ENCODE measurements at places on chromosomes 7 and 10. TPM values are rescaled to one million over a fixed set of nuclear protein-coding genes. Genes with fewer than 3 reads are reported as not detected.
A peak's percentile ranks its signal among the peaks of the same experiment; 100 is the strongest.

GRCh38 chr7:27586825-27587224, 75.9 kb downstream of the HIBADH start:
- no peak overlapping the region for H3K4me3 ChIP-seq
- H3K27ac ChIP-seq, result no peak overlapping the region
- H3K27me3 ChIP-seq, result no peaks in the 10 kb centered on the region

DNA sequence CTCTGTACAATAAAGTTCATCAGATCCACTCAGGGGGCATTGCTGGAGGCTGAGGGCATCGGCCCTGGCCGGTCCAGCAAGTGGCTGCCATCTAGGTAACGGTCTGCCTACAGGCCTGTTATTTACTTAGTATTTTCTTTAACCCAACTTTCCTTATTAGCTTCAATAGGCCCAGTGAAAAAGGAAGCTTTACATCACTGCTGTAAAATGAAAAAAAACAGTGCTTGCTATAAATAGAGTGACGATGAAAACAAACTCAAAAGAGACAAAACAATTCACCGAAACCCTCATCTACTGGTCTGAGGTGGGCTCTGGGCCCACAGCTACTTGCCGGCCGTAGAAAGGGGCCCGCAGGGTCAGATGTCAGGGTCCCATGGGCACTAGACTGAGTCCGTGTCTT, 192.5 kb downstream of the ELFN1 start:
- no peaks in the 10 kb centered on the region for H3K4me1 ChIP-seq
- no peak overlapping the region for H3K27ac ChIP-seq
- H3K4me3 ChIP-seq, result no peak overlapping the region

DNA sequence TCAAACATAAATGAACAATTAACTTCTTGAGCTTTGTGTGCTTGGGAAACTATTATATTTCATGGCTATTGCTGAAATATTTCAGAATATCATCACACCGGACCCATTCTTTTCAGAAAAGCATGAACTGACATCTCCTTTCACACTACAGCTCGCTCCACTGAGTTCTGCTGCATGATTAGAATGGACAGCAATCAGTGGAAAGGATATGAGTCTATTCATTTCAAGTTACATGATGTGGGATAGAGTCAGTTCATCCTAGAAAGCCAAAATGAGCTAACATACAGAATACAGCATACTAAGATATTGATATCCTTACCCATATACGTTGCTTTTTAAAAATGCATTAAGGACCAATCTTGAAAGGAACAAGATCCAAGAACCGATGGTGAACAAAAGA, 1.1 kb upstream of the FAM53B start:
- DNase-seq, result no peak
- no peaks in the 10 kb centered on the region for H3K27me3 ChIP-seq
- H3K4me1 ChIP-seq, result peaks cover 16% of the 10 kb centered on the region
- H3K4me3 ChIP-seq, result no peak overlapping the region
- H3K27ac ChIP-seq, result peak overlapping the region; percentile 8
- H3K36me3 ChIP-seq, result peaks cover 4% of the 10 kb centered on the region

GRCh38 chr10:96496281-96496925, 17.3 kb downstream of the TLL2 start:
- no peaks in the 10 kb centered on the region for H3K4me1 ChIP-seq
- DNase-seq, result peak; percentile 49
- H3K27me3 ChIP-seq, result no peaks in the 10 kb centered on the region

GRCh38 chr7:150434240-150434639, 16.2 kb upstream of the GIMAP8 start:
- H3K27ac ChIP-seq, result no peak overlapping the region
- no peaks in the 10 kb centered on the region for H3K36me3 ChIP-seq
- no peaks in the 10 kb centered on the region for H3K27me3 ChIP-seq

The OR6B1 gene
- total RNA-seq, result not detected

- no peak for DNase-seq
- H3K4me3 ChIP-seq, result no peak overlapping the region
- H3K36me3 ChIP-seq, result no peaks in the 10 kb centered on the region
- H3K27ac ChIP-seq, result no peak overlapping the region
Measured at GRCh38 chr7:127781081-127781480, 129.1 kb downstream of the SND1 start.

The NKX1-2 gene
- not detected for total RNA-seq

DNA sequence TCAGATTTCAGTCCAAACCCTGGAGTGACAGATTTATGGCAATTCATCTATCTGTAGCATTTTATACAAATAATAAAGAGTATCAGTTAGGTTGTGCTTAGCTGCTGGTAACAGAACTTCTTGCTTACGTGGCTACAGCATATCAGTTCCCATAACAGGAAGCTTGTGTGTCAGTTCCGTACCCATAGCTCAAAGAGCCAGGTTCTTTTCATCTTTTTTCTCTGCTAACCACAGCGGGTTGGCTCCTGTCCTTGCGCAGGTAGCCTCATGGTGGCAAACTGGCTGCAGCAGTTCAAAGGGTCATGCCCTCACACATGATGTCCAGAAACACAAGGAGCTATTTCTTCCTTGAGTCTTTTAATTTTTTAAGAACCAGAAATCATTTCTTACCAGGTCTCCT, 1041.8 kb downstream of the GATA3 start:
- no peaks in the 10 kb centered on the region for H3K36me3 ChIP-seq
- H3K27me3 ChIP-seq, result no peaks in the 10 kb centered on the region
- DNase-seq, result no peak
- no peak overlapping the region for H3K27ac ChIP-seq

GRCh38 chr7:977326-978048, 2.1 kb upstream of the COX19 start:
- H3K27ac ChIP-seq, result peak overlapping the region; percentile 89
- H3K4me3 ChIP-seq, result no peak overlapping the region
- peaks cover 23% of the 10 kb centered on the region for H3K4me1 ChIP-seq
- H3K36me3 ChIP-seq, result no peaks in the 10 kb centered on the region
- H3K27me3 ChIP-seq, result no peaks in the 10 kb centered on the region

The PODXL gene
- total RNA-seq, result 114 TPM

The MKX gene
- total RNA-seq, result 1.3 TPM

The SRRM3 gene
- 1.0 TPM for total RNA-seq

- H3K4me3 ChIP-seq, result no peak overlapping the region
- DNase-seq, result no peak
- peaks cover 57% of the 10 kb centered on the region for H3K36me3 ChIP-seq
- H3K27ac ChIP-seq, result peak overlapping the region; percentile 57
Measured at GRCh38 chr7:95590387-95591248, 5.7 kb downstream of the PDK4 start.

The FAM20C gene
- 84.9 TPM for total RNA-seq

DNA sequence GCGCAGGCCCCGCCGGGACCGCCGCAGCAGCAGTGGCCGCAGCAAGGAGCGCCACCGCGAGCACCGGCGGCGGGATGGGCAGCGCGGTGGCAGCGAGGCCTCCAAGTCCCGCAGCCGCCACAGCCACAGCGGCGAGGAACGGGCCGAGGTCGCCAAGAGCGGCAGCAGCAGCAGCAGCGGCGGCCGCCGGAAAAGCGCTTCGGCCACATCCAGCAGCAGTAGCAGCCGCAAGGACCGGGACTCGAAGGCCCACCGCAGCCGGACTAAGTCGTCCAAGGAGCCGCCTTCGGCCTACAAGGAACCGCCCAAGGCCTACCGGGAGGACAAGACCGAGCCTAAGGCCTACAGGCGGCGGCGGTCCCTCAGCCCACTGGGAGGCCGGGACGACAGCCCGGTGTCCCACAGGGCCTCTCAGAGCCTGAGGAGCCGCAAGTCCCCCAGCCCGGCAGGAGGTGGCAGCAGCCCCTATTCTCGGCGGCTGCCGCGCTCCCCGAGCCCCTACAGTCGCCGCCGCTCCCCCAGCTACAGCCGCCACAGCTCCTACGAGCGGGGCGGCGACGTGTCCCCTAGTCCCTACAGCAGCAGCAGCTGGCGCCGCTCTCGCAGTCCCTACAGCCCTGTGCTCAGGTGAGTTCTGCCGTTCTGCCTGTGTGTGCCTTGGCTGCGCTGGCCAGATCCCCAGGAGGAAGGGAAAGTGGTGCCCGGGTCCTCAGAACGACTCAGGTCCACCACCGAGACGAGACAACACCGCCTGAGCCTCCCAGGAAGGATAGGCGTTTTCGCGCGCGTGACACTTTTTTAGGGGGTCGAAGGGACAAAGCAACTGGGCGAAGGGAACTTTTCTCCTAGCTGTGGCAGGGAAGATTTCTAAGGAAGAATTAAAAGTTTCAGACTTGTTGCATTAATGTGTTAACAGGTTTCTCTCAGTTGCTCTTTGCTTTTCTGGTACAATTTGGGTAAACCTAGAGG, 1.5 kb downstream of the CDK13 start:
- peak overlapping the region; percentile 79 for H3K4me3 ChIP-seq
- H3K36me3 ChIP-seq, result no peaks in the 10 kb centered on the region
- H3K27me3 ChIP-seq, result no peaks in the 10 kb centered on the region
- DNase-seq, result peak; percentile 77
- peaks cover 16% of the 10 kb centered on the region for H3K4me1 ChIP-seq
- H3K27ac ChIP-seq, result peak overlapping the region; percentile 92

DNA sequence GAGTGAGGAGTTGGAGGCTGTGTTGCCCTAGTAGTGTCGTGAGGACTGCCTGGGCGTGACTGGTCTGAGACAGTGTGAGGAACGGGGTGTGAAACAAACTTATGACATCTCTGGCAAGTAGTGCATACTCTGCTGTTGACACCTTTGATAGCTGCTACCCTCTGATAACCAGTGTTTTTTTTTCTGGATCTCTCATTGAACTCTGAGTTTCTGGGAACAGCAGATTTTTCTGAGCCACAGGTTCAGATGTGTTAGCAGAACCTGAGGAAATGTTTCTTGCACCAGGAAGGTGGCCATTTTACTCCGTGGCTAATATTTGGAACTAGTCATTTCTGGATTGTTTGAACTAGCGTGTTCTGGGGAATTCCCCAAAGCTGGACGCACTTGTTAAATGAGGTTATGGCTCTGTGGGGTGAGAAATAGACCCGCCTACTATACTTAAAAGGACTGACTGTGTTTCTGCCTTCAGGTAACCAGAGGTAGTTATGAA, 52.9 kb downstream of the AUTS2 start:
- DNase-seq, result no peak
- no peaks in the 10 kb centered on the region for H3K27me3 ChIP-seq
- H3K4me3 ChIP-seq, result no peak overlapping the region
- no peaks in the 10 kb centered on the region for H3K36me3 ChIP-seq

- no peaks in the 10 kb centered on the region for H3K36me3 ChIP-seq
- DNase-seq, result no peak
- no peak overlapping the region for H3K4me3 ChIP-seq
- no peaks in the 10 kb centered on the region for H3K27me3 ChIP-seq
- no peak overlapping the region for H3K27ac ChIP-seq
- no peaks in the 10 kb centered on the region for H3K4me1 ChIP-seq
Measured at GRCh38 chr7:102908676-102909075, 4.1 kb upstream of the LRRC17 start.

DNA sequence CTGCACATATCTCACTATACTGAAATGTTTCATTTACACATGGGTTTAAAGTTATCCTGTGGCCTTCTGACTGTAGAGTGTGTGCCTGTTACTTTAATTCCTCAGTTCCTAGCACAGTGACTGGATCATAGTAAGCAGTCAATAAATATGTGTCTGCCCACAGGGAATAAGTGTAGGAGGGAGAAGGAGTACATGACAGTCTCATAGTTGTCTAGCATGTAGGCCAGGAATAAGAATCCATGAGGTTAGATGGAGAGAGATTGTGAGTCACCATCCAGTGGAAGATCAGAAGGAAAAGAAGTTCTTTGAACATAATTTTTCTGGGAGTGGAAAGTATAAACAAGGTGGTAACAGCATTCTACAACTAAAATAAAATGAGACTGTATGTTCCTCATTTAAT, 36.6 kb upstream of the SEMA3A start:
- H3K27me3 ChIP-seq, result no peaks in the 10 kb centered on the region
- no peaks in the 10 kb centered on the region for H3K36me3 ChIP-seq
- no peak for DNase-seq

GRCh38 chr10:106301146-106301545, 863.4 kb downstream of the SORCS1 start:
- H3K4me1 ChIP-seq, result no peaks in the 10 kb centered on the region
- DNase-seq, result no peak
- no peaks in the 10 kb centered on the region for H3K27me3 ChIP-seq

The UNCX gene
- total RNA-seq, result 2.0 TPM

The GRID2IP gene
- 0.76 TPM for total RNA-seq

- DNase-seq, result no peak
- no peaks in the 10 kb centered on the region for H3K36me3 ChIP-seq
- no peaks in the 10 kb centered on the region for H3K4me1 ChIP-seq
- no peaks in the 10 kb centered on the region for H3K27me3 ChIP-seq
- no peak overlapping the region for H3K27ac ChIP-seq
Measured at GRCh38 chr10:28312572-28312971, 9.7 kb upstream of the MPP7 start.

The PVRIG gene
- total RNA-seq, result 3.2 TPM

GRCh38 chr10:10120671-10121070, 897.0 kb upstream of the CELF2 start:
- no peak for DNase-seq
- H3K27me3 ChIP-seq, result no peaks in the 10 kb centered on the region
- H3K36me3 ChIP-seq, result no peaks in the 10 kb centered on the region

The KIF20B gene
- 7.3 TPM for total RNA-seq

The IL6 gene
- total RNA-seq, result 1.6 TPM

- no peak overlapping the region for H3K4me3 ChIP-seq
- H3K27ac ChIP-seq, result no peak overlapping the region
- no peak for DNase-seq
Measured at GRCh38 chr10:131499566-131499965, 188.0 kb upstream of the TCERG1L start.

The PDE6C gene
- total RNA-seq, result not detected

GRCh38 chr10:108556186-108556585, 1367.1 kb downstream of the XPNPEP1 start:
- no peaks in the 10 kb centered on the region for H3K36me3 ChIP-seq
- DNase-seq, result no peak
- no peaks in the 10 kb centered on the region for H3K27me3 ChIP-seq
- no peaks in the 10 kb centered on the region for H3K4me1 ChIP-seq
- H3K4me3 ChIP-seq, result no peak overlapping the region

DNA sequence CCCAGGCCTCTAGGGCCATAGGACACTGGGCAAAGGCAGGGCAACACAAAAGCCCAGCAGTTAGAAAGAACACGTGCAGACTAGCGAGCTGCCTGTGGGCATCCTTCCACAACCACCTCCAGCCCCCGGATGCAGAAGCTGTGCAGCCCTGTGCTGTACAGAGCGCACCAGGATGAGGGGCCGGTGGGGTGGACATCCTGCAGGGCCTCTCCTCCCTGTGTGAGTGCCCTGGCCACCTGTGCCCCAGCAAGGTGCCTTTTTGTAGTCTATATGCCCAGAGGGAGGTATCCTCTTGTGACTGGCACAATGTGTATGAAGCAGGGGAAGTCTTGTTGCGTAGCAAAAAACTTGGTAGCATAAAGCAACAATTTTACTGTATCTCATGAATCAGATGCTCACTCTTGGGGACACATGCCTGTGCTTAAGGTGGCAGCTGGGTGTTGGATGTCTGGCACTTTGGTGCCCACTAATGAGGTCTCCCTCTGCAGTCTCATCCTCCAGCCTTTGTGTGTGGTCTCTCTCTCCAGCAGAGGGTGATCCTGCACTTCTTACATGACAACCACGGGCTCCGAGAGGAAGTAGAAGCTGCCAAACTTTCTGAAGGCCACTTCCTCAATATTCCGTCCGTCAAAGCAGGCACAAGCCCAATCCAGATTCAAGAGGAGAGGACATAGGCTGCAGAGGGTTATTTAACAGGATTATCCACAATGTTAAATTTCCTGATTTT, 8.7 kb downstream of the NCAPG2 start:
- no peaks in the 10 kb centered on the region for H3K36me3 ChIP-seq
- no peak overlapping the region for H3K27ac ChIP-seq
- DNase-seq, result no peak
- H3K27me3 ChIP-seq, result no peaks in the 10 kb centered on the region
- no peak overlapping the region for H3K4me3 ChIP-seq

Measured in kidney (tissue), 22 donors.